ENCODE measurements at places on chromosomes 12 and 14.

- no peak for DNase-seq
Observed at GRCh38 chr14:51317373-51317772, 77.3 kb downstream of the TMX1 start.

DNA sequence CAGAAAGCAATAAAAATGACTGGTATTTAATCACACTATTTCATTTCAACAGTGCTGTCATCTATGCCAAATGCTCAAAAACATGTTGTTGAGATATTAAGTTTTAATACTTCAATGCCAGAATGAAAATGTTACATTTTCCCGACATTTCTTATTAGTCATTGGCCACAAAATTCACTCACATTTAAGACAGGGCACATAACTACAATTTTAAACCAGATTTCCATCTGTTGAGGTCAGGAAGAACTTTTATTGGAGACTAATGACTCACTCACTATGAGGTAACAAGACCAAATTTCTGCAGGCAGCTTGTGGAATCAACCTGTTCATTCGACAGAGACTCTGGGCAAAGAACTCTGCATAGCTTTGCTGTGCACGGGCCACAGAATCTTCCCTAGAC is 36.8 kb downstream of the PPTC7 start:
- no peak for DNase-seq

DNA sequence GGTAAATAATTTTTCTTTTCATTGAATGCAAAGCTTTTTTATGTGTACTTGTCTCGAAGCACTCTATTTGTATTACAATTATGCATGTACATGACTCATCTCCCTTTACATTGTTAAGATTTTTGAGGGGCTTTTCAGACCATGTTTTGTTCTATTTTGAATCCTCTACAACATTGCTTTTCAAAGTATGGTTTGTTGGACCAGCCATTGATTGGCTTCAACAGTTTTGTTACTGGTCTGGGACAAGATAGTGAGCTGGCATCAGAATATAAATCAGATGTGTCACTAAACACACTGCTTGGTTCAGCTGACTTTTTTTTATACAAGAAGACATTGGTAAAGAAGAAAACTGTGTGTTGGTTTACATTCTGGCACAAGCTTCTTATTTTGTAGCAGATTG is 122.3 kb downstream of the MON2 start:
- DNase-seq: no peak

- DNase-seq: no peak
Observed at GRCh38 chr12:93442411-93443340, 929 bp upstream of the UBE2N start.

DNA sequence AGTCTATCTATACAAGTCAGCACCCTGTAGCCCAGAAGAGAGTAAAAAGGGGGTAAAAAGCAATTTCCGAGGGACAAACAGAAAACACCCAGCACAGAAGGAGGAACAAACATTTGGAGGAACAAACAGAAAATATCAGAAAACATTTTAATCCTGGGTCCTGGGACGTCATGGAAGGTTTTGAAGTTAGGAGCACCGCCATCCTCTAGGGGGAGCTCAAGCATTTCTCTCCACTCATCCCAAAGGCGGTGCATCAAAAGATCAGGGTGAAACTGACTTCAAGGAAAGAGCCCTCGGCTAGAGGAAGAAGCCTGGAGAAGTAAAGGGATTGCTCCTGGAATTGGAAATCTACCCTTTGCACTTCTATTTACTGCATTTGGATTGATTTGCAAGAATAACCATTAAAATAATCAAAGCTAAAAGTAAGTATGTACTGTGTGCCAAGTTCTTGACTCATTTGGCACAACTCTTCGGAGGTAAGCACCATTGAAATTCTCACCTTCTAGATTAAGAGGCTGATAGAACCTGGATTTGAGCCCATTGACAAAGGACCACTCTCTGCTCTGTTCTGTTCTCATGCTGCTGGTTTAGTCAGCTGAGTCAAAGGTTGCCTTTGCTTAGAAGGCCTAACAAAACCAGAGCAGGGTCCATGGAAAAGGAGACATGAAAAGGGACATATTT is 17.2 kb upstream of the POC1B start:
- peak; percentile 31 for DNase-seq

- DNase-seq: no peak
Observed at GRCh38 chr14:68817506-68818212, 24.8 kb upstream of the ZFP36L1 start.

GRCh38 chr14:90990141-90990540 is 70.3 kb downstream of the RPS6KA5 start:
- no peak for DNase-seq

DNA sequence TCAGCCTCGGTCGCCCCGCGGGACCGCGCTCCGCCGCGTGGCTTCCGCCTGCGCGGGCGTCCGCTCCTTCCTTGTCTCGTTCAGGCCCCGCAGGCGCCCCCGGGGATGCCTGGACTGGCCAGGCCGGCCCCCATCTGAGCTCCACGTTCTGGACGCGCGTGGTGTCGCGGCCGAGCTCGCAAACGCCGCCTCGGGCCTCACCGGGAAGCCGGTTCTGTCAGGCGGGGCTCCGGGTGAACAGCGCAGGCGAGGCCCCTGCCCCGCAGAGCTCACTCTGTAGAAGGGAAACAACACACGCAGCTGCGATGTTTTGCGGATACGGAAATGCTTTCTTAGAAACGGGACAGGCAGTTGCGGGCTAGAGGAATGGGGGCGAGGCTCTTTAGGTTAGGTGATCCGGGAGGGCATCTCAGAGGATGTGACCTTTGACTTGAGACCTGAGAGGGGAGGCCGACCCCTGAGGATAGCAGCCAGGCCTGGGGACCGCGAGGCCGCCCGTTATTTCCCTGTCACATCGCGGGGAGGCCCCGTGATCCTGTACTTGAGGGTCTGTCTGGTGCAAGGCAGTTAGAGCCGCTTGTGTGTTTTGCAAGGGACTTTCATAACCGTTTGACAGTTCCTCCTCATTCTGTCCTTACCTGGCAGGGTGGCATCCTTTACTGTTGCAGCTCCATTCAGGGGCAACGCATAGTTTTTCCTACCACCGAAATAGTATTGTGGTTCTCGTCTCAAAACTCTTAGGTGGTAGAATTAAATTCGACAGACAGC is 584 bp downstream of the VRK1 start:
- peak; percentile 4 for DNase-seq

- DNase-seq: no peak
Observed at GRCh38 chr12:120835304-120835612, 68.9 kb downstream of the SPPL3 start.

DNA sequence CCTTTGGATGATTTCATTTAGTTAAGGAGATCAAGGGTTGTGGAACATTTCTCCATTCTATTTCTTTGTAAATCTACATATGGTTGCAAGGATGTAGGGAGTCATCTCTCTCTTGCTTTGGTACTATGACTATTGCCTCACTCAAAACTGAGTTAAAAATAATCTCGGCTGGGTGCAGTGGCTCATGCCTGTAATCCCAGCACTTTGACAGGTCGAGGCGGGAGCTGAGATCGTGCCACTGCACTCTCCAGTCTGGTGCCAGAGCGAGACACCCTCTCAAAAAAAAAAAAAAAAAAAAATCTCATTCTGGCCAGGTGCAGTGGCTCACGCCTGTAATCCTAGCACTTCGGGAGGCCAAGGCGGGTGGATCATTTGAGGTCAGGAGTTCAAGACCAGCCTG is 24.8 kb upstream of the PPM1H start:
- DNase-seq: no peak

DNA sequence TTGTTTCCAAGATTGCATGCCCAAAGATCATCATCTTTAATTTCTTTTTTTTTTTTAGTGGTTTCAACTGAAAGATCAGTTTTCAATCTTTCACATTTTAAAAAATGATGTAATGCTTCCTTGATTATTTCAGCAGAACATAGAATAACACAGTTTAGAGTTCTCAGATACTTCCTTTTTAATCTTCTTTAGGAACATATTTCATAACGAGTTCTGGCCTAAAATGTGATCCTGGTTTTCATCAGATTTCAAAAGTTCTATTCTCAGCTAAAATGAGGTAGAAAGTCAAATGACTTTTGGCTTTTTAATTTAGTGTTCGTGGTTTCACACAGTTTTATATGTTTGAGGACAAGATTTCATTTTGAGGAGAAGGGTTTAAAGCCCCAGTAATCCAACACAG is 40.0 kb upstream of the NR1H4 start:
- no peak for DNase-seq

GRCh38 chr14:68243450-68244010 is 424.0 kb downstream of the RAD51B start:
- no peak for DNase-seq

- no peak for DNase-seq
Observed at GRCh38 chr12:86122846-86123468, 133.2 kb downstream of the MGAT4C start.

DNA sequence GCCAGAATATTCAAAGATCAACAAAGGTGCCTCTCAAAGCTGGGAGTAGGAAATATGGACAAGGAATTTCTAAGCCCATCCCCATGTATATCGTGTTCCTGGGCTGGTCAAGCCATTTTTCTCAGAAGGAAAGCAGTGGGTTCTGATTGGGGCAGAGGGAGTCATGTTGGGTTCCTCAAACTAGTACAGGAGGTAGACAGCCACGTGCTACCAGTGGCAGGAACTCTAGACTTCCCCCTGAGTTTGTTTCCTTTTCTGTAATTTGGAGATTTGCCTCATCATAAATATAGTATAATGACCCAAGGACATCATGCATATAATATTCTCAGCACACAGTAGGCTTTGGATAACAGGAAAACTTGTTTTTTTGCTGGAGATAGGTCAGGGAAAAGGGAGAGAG is 16.4 kb upstream of the PLEKHH1 start:
- DNase-seq: no peak

- DNase-seq: no peak
Observed at GRCh38 chr14:80973931-80974641, 18.7 kb downstream of the TSHR start.

GRCh38 chr12:32033406-32033805 is 73.2 kb upstream of the BICD1 start:
- no peak for DNase-seq

- no peak for DNase-seq
Observed at GRCh38 chr14:33968722-33969121, 17.8 kb upstream of the EGLN3 start.

DNA sequence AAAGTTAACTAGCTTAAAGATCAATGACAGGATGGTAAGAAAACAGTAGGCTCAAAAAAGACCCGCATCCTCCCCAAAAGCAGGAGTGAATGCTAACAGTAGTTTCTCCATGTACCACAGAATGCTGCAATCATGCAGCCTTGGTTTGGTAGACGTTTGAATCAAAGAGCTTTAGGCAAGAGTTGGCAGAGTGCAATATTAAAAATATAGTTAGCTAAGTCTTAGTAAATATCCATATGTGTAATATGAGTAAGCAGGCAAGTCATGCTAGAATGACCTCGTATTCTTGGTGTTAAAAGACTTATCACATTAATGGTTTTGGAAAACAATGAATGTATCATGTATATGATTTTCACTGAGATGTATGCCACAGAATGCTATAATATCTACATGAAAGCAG is 18.8 kb upstream of the KLRF1 start:
- no peak for DNase-seq

- no peak for DNase-seq
Observed at GRCh38 chr14:61190341-61190740, 90.8 kb downstream of the TMEM30B start.

DNA sequence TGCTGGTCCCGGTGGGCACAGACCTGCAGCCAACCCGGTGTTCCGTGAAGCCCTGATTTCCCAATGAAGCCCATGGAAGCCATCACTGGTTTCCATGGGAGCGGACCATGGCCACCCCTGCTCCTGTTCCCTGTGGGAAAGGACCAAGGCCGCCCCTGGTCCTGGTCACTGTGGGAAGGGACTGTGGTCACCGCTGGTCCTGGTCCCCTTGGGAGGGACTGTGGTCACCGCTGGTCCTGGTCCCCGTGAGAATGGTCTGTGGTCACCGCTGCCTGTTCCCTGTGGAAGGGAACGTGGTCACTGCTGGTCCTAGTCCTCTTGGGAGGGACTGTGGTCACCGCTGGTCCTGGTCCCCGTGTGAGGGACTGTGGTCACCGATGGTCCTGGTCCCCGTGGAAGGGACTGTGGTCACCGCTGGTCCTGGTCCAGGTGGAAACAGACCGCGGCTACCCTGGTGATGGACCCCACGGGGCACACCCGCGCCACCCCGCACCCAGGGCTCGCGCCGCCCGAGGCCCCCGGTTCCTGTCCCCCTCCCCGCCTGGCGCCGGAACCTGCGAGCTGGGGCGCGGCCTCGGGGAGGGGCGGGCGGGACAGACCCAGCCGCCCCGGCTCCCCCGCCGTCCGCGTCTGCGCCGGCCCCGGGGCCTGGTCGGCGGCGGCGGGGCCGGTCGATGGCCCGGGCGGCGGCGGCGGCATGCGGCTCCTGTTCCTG is at the start of gene GLT1D1:
GLT1D1 (plus strand) TSS at position 594 of the 715 bp plus-strand sequence; CDS start at position 698, 104 bp downstream.
- no peak for DNase-seq

- DNase-seq: no peak
Observed at GRCh38 chr14:76706811-76707210, 54.5 kb upstream of the VASH1 start.

- no peak for DNase-seq
Observed at GRCh38 chr12:106359646-106360399, 2.3 kb downstream of the POLR3B start.

- no peak for DNase-seq
Observed at GRCh38 chr14:55350461-55350860, 61.2 kb downstream of the ATG14 start.

DNA sequence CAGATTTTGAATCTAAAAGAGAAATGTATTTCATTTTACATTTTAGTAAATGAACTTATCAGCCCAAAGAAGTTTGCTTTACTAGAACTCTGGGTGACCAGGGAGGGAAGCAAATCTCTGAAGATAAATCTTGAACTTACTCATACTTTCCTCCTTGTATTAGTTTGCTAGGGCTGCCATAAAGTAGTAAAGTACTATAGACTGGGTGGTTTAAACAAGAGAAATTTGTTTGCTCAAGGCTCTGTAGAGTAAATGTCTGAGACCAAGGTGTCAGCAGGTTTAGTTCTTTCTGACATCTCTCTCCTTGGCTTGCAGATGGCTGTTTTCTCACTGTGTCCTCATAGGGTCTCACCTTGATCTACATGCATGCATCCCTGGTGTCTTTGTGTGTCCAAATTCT is 926.0 kb downstream of the DIO2 start:
- no peak for DNase-seq

DNA sequence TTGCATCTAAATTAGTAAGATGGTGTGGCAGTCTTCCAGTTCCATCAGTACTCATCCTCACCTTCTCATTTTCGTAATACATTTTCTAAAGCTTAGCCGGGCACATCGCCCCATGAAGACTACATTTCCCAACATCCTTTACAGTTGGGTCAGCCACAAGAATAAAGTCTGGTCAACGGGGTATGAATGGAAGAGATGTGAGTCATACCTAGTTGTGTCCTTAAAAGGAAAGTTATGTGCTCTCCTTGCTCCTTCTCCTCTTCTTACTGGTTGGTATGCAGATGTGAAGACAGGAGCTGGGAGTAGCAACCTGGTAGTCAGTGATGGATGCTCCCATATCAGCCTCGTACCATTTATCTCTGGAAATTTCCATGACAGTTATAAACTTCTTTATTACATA is 35.9 kb upstream of the EGLN3 start:
- no peak for DNase-seq

- DNase-seq: no peak
Observed at GRCh38 chr12:9925705-9926393, 6.3 kb downstream of the CLEC2A start.

GRCh38 chr14:88473791-88474190 is 81.0 kb downstream of the PTPN21 start:
- DNase-seq: no peak

Data from stimulated activated CD8-positive, alpha-beta memory T cell treated with anti-CD3 and anti-CD28 coated beads, Interleukin-2, amount 100 ng/mL, for 1 hour (primary cell).